ENCODE measurements at places on chromosomes 6 and 20. TPM values are rescaled to one million over a fixed set of nuclear protein-coding genes. Genes with fewer than 3 reads are reported as not detected.

The SEMG1 gene
- polyA plus RNA-seq, result not detected

The PRL gene
- polyA plus RNA-seq, result not detected

The HRH3 gene
- not detected for polyA plus RNA-seq

The KCNG1 gene
- polyA plus RNA-seq, result 4.6 TPM

GRCh38 chr20:19493794-19494495, 264.1 kb upstream of the RIN2 start:
- H3K27ac ChIP-seq, result no peak overlapping the region
- H3K4me3 ChIP-seq, result no peak overlapping the region
- no peak for DNase-seq
- no peaks in the 10 kb centered on the region for H3K4me1 ChIP-seq
- H3K27me3 ChIP-seq, result no peaks in the 10 kb centered on the region

- H3K4me1 ChIP-seq, result no peaks in the 10 kb centered on the region
Measured at GRCh38 chr20:34407962-34408474, 44.9 kb downstream of the ITCH start.

The FKBP5 gene
- 48.0 TPM for polyA plus RNA-seq

- DNase-seq, result no peak
- H3K36me3 ChIP-seq, result no peaks in the 10 kb centered on the region
Measured at GRCh38 chr6:79713701-79714322, 82.7 kb downstream of the SH3BGRL2 start.

- H3K36me3 ChIP-seq, result no peaks in the 10 kb centered on the region
- H3K27me3 ChIP-seq, result no peaks in the 10 kb centered on the region
- no peaks in the 10 kb centered on the region for H3K4me1 ChIP-seq
- no peak overlapping the region for H3K4me3 ChIP-seq
Measured at GRCh38 chr6:129342796-129343195, 367.2 kb downstream of the ARHGAP18 start.

DNA sequence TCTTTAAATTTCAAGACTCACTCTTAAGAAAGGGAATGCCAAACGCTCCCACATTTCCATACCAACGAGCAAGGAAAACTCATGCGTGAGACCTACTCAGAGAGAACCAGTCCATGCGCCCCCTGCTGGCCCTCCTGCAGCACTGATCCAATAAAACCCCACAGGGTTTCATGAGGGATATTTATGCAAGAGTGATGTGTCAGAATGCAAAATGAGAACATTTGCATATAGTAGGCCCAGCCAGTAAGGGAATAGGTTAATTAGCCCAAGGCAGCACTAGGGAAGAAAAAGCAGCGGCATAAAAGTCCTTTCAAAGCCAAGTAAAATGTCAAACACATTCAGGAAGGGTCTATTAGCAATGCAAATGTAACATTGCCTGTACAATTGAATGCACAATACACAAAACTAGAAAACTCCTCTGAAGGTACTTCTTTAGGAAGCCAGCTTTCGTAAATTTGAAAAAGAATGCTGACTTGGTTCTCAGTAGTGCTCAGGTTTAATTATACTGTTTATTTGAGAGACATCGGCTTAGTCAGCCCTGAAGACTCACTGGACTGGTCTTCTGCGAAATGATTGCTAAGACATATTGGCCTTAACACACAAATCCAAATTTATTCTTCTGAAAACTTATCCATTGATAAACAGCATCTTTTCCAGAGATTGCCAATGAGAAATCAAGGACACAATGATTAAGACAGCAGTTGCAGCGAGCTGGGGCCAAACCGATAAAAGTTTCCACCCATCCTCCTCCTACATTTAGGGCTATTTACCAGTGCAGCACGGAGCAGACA, 93.2 kb downstream of the GMPR start:
- no peak overlapping the region for H3K4me3 ChIP-seq
- peak overlapping the region; percentile 61 for H3K27ac ChIP-seq
- H3K27me3 ChIP-seq, result no peaks in the 10 kb centered on the region
- H3K36me3 ChIP-seq, result peaks cover 2% of the 10 kb centered on the region
- DNase-seq, result peak; percentile 69

DNA sequence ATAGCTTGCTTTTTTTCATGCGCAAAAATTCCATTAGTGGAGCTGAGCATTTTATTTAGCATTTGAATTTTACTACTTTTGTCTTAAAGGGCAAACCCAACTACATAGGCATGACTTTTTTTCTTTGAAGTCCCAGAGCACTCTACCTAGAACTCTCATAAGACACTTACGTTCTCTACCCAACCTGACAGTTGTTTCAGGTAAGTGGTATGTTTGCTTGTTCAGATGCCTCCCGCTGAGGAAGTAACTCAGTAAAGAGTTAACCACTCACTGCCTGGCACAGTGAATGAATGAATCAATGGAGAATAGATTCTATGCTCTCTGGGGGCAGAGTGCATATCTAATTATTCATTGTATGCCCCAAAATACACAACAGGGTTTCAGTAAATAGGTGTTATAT, 212.3 kb upstream of the PRDM1 start:
- H3K4me3 ChIP-seq, result no peak overlapping the region
- H3K27me3 ChIP-seq, result no peaks in the 10 kb centered on the region
- no peaks in the 10 kb centered on the region for H3K4me1 ChIP-seq
- no peak for DNase-seq
- H3K27ac ChIP-seq, result no peak overlapping the region

- H3K4me1 ChIP-seq, result no peaks in the 10 kb centered on the region
- H3K27ac ChIP-seq, result no peak overlapping the region
- H3K4me3 ChIP-seq, result no peak overlapping the region
- H3K27me3 ChIP-seq, result no peaks in the 10 kb centered on the region
- no peaks in the 10 kb centered on the region for H3K36me3 ChIP-seq
Measured at GRCh38 chr6:46325561-46326530, 155.1 kb upstream of the ENPP5 start.

DNA sequence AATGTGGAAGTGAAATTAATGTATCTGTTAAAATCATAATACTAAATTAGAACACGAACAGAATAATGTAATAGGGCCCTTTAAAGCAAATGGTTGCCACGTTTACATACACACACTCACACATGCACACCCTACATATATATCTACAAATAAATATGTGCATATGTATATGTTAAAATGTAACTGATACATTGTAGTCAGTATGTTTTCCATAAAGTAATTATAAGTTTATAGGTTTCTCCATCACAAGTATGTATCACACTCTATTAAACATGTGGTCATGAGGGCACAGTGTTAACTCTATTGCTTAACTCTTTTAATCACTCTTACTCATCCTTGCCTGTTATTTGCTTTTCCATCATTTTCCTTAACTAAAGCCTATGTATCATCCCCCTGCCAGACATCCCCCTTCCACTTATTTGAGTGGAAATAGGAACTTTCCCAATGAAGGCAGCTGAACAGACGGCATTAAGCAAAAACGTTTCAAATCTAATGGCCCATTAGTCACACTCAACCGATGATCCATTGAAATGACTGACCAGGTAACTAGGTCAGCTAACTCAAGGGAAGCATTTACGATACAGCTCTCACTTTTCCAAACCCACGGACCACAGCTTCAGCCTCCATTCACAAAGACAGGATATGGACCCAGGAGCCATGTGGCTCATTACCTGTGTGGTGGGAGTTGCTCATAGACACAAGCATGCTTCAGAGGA, 89.3 kb downstream of the HAO1 start:
- no peak for DNase-seq
- no peak overlapping the region for H3K4me3 ChIP-seq
- H3K36me3 ChIP-seq, result no peaks in the 10 kb centered on the region
- H3K4me1 ChIP-seq, result peaks cover 17% of the 10 kb centered on the region

GRCh38 chr6:286681-287488, 5.4 kb upstream of the DUSP22 start:
- no peak overlapping the region for H3K4me3 ChIP-seq
- no peak overlapping the region for H3K27ac ChIP-seq
- no peak for DNase-seq

DNA sequence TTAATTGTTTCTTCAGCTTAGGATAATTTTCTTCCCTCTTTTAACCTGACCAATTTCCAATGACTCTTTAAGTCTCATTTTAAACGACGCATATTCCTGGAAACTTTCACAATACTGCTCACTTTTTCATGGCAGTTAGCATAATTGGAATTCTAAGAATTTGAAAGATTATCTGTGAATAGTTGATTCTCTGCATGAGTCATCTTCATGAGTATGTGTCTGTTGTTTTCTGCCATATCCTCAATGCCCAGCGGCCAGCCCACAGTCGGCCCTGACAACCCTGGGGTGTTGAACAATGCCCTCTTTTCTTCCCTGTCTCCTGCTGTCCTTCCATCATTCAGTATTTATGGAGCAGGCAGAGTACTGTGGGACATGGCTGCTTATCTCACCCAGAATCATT, 554.2 kb downstream of the CDH26 start:
- peaks cover 14% of the 10 kb centered on the region for H3K4me1 ChIP-seq
- no peaks in the 10 kb centered on the region for H3K36me3 ChIP-seq
- H3K4me3 ChIP-seq, result no peak overlapping the region
- peak overlapping the region; percentile 31 for H3K27ac ChIP-seq
- peaks cover 5% of the 10 kb centered on the region for H3K27me3 ChIP-seq

DNA sequence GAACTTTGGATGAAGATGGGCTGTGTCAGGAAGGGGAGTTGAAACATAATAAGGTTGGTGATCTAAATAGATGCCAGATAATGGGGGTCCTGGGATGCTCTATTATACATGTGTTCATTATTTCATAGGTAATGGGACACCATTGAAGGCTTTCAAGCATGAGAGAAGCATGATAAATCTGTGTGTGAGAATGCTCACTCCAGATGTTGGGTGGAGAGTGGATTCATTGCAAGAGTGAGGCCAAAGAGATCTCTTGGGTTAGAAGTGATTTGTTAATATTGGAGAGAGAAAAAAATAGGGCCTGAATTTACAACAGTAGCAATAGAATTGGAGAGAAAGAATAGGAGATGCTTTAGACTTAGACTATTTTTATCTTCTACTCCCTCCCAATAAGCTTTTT, 321.3 kb downstream of the SAMD5 start:
- H3K4me1 ChIP-seq, result no peaks in the 10 kb centered on the region
- DNase-seq, result no peak
- no peak overlapping the region for H3K4me3 ChIP-seq
- no peak overlapping the region for H3K27ac ChIP-seq
- H3K36me3 ChIP-seq, result no peaks in the 10 kb centered on the region

The OPRM1 gene
- not detected for polyA plus RNA-seq

- H3K27ac ChIP-seq, result no peak overlapping the region
- H3K4me1 ChIP-seq, result no peaks in the 10 kb centered on the region
- no peaks in the 10 kb centered on the region for H3K36me3 ChIP-seq
- H3K4me3 ChIP-seq, result no peak overlapping the region
- H3K27me3 ChIP-seq, result no peaks in the 10 kb centered on the region
Measured at GRCh38 chr20:41938353-41938752, 320.2 kb upstream of the CHD6 start.

GRCh38 chr6:149719531-149719930, 1.6 kb upstream of the LATS1 start:
- H3K36me3 ChIP-seq, result no peaks in the 10 kb centered on the region
- DNase-seq, result no peak
- H3K4me3 ChIP-seq, result no peak overlapping the region
- no peaks in the 10 kb centered on the region for H3K27me3 ChIP-seq
- H3K27ac ChIP-seq, result no peak overlapping the region

DNA sequence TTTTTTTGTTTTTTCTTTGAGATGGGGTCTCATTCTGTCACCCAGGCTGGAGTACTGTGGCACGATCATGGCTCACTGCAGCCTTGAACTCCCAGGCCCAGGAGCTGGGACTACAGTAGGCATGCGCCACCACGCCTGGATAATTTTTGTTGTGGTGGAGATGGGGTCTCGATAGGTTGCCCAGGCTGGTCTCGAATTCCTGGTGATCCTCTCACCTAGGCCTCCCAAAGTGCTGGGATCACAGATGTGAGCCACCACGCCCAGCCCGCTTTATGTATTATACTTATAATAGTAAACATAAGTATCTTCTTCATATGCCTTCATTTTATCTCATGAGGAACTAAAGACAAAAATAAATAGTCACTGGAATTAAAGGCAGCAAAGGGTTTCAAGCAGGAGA, 63.5 kb downstream of the GINS1 start:
- no peaks in the 10 kb centered on the region for H3K4me1 ChIP-seq
- no peak for DNase-seq
- H3K4me3 ChIP-seq, result no peak overlapping the region
- H3K36me3 ChIP-seq, result no peaks in the 10 kb centered on the region
- H3K27me3 ChIP-seq, result no peaks in the 10 kb centered on the region

DNA sequence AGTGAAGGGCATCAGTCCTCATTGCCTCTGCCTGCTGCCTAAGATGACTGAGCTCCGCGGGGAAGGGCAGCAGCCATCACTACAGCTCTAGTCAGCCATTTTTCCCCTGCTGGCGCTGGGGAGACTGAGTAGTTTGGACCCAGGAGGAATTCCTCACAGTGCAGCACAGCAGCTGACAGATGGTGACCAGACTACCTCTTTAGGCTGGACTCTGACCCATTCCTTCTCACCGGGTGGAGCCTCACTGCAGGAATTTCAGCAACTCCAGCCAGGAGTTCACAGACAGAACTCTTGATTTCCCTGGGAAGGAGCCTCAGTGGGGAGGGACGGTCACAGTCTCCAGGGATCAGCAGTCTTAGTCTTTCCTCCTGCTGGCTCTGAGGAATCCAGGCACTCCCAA, 492.0 kb upstream of the MMS22L start:
- no peaks in the 10 kb centered on the region for H3K36me3 ChIP-seq
- DNase-seq, result no peak
- H3K27ac ChIP-seq, result no peak overlapping the region
- H3K4me1 ChIP-seq, result no peaks in the 10 kb centered on the region
- no peak overlapping the region for H3K4me3 ChIP-seq
